Activated naive CD4-positive, alpha-beta T cell treated with anti-CD3 and anti-CD28 coated beads, Interleukin-2, amount 50 U/mL, for 16 hours (primary cell): ENCODE measurements at places on chromosomes 13 and 19.

DNA sequence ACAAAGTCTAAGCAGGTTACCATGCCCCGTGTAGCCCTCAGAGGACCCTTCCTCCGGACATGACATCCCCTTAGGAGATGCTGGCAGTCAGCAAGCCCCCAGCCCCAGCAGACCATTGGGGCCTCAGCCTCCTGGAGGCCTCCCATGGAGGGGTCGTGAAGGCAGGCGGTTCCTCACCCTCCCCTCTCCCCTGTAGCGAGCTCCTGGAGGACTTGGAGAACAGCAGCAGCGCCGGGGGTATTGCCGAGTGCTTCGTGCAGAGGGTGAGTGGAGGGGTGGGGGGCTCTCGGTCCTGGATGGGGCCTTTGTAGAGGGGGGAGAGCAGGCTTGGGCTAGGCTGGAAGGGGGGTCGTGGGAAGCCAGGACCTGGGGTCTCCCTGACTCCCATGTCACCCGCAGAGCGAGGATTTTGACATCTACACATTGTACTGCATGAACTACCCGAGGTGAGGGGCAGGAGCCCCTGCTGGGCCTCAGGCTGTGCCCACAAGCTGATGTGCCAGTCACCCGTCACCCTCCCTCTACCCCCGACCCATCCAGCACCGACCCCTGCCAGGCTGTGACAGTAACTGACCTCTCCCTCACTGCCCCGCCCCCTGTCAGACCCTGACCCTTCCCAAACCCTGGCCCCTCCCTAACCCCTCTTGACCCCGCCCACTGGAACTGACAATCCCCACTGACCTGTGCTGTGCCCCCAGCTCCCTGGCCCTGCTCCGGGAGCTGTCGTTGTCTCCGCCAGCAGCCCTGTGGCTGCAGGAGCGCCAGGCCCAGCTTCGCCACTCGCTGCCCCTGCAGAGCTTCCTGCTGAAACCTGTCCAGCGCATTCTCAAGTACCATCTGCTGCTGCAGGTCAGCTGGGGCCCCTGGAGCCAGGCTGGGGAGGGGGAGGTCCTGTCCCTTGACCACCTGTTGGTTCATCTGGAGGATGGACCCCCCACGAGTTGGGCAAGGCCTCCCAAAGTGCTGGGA, 4.0 kb downstream of the PLEKHG2 start:
- no peak for DNase-seq

GRCh38 chr13:66794340-66795031, 435.6 kb downstream of the PCDH9 start:
- DNase-seq: no peak

DNA sequence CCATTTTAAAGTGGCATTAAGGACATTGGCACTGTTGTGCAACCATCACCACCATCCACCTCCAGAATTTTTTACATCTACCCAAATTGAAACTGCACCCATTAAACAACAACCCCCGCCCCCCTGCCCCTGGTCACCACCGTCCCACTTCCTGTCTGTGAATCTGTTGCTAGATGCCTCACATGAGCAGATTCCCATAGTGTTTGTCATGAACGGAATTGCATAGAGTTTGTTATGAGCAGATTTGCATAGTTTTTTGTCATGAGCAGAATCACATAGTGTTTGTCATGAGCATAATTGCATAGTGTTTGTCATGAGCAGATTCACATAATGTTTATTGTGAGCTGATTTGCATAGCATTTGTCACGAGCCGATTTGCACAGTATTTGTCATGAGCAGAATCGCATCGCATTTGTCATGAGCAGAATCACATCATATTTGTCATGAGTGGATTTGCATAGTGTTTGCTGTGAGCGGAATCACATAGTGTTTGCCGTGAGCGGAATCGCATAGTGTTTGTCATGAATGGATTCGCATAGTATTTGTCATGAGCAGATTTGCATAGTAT, 54.0 kb upstream of the GTF3A start:
- no peak for DNase-seq

DNA sequence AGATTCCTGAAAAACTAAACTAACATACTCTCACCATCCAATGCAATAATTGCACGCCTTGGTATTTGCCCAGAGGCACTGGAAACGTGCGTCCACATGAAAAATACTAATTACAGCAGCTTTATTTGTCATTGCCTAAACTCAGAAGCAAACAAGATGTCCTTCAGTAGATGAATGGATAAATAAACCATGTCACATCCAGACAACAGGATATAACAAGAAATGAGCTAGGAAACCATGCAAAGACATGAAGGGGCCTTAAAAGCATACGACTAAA, 25.0 kb downstream of the ELL start:
- no peak for DNase-seq

DNA sequence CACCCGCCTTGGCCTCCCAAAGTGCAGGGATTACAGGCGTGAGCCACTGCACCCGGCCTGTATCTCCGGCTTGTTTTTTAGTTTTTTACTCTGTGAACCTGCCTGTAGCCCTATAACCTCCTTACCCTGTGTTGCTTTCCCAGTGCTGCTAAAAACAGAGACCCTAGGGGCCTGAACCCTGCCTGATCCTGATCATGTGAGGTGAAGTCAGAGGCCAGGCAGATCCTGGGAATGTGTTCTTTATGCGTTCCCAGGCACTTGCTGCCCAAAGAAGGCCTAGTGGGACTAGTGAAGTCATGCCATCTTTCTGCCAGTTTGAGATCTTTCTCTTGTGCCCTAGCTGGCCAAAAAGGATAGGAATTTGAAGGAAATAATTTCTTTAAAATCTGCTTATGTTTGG, 4.6 kb downstream of the UBA2 start:
- DNase-seq: no peak
